Nephron progenitor cell (in vitro differentiated cells): ENCODE measurements at places on chromosomes 5 and 9.

- DNase-seq, result no peak
Measured at GRCh38 chr5:125205601-125206225, 459.3 kb upstream of the ZNF608 start.

GRCh38 chr9:130745829-130746228, 52.2 kb downstream of the EXOSC2 start:
- no peak for DNase-seq

- DNase-seq, result no peak
Measured at GRCh38 chr5:98777295-98777694, 3.8 kb downstream of the RGMB start.

DNA sequence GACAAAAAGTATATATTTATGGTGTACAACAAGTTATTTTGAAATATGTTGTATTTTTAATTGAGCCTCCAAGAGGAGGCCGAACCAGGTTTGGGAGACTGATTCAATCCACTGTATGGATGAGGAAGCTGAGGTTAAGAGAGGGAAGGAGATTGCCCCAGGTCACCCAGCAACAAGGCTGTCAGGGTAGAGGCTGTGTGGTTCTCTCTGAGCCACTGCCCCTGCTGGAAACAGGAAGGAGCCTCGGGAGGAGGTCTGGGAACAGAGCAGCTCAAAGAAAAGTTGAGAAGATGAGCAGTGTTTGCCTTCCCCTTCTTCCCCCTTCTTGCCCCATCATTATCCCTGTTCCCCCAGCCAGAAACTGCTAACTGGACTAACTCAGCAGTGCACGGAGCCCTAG, 6.6 kb upstream of the FAT2 start:
- no peak for DNase-seq

- DNase-seq, result no peak
Measured at GRCh38 chr5:172876578-172876977, 42.5 kb downstream of the ERGIC1 start.

- no peak for DNase-seq
Measured at GRCh38 chr5:1383344-1383743, 38.4 kb upstream of the CLPTM1L start.
